Brain pericyte (primary cell): ENCODE measurements at places on chromosomes 1 and 21.

DNA sequence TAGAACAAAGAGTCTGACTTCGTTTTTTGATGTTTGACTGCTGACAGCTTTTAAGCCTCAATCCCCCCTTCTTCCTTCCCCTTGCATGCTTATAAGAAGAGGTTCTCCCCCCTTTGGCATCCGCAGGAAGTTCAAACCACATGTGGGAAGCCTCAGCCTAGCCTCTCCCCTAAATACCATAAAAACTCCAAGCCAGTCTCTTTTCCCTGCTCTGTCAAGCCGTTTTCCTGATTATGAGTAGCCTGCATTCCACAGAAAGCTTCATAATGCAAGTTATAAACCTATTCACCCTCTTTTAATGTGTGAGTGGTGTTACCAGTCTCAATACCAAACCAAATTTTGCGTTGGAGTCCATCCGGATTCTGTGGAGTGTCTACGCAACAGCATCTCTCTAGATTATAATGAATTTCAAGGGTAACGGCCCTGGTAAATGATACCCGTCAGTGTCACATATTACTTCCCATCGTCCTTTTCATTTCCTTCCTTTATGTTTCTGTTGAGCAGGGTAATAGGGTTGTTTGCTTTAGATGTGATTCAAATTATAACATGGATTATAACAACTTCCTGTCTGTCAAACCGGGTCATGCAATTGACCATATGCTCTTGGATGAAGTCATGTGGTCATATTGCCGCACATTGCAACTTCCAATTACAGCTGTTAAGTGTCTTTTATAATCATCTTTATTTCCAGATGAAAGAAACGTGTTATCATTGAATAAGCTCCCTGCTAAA is 717.5 kb downstream of the RWDD3 start:
- no peak for DNase-seq

DNA sequence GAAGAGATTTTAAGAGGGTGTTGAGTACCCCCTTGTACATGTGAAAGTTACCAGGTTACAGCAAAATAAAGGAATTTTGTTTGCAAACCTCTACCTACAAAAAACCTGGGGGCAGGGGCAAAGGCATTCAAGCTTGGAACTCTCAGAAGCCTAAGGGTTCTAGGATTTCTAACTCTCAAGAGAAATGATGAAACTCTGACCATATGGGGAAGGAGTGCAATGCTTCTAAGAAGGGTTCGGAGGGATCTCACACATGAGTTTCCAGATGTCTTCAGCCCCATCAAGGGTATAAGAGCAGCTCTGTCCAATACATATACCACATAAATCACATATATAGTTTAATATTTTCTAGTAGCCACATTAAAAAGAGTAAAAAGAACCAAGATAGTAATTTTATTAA is 7.3 kb upstream of the FCGR2A start:
- DNase-seq = no peak

DNA sequence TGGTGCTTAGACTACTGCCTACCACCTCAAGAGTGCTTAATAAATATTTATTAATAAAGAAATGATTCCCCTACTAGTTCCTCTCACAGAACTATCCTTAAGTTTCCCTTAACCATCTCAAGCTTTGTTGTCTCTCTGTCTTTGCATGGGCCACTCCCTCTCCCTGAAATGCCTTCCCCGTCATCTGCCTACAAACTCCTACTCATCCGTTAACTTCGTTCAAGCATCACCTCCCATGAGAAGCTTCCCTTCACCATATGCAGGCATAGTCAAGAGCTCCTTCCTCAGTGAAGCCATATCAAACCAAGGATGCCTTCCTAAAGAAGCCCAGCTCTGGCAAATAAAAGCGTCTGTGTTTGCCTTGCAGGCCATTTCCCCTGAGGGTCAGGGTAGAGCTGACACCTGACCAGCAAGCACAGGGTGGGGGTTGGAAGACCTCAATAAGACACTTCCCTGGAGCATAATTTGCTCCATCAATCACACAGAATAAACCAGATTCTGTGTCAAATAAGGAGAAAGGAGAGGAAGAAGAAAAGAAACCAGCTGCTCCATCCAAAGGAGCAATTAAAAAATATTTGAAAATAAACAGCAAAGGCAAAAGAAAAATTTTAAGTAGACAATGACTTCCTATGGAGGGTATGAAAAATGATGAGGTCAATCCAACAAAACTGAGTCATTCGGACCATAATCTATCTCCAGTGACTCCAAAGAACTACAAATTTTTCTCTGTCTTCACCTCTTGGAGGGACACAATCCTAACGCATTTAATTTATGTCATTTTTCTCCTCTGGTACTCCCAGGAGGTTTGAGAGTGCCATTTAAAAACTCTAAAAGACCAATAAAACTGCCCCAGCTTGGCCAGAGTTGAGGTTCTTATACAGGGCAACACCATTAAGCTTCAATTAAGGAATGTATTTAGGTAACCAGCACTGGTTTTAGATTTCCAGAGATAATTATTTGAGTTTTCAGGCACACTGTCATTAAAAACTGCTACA is 303.6 kb downstream of the KCNH1 start:
- no peak for DNase-seq

- no peak for DNase-seq
Measured at GRCh38 chr1:200376528-200376927, 33.3 kb downstream of the ZNF281 start.

- DNase-seq = no peak
Measured at GRCh38 chr1:29804181-29804899, 568.0 kb downstream of the PTPRU start.

- no peak for DNase-seq
Measured at GRCh38 chr1:78373676-78374075, 117.1 kb upstream of the PTGFR start.

- DNase-seq = no peak
Measured at GRCh38 chr1:190475421-190476141, 2.1 kb downstream of the BRINP3 start.

GRCh38 chr1:145916745-145917144 is 1.8 kb downstream of the PEX11B start:
- DNase-seq = no peak

GRCh38 chr1:76257823-76258222 is 183.3 kb downstream of the ST6GALNAC3 start:
- no peak for DNase-seq

DNA sequence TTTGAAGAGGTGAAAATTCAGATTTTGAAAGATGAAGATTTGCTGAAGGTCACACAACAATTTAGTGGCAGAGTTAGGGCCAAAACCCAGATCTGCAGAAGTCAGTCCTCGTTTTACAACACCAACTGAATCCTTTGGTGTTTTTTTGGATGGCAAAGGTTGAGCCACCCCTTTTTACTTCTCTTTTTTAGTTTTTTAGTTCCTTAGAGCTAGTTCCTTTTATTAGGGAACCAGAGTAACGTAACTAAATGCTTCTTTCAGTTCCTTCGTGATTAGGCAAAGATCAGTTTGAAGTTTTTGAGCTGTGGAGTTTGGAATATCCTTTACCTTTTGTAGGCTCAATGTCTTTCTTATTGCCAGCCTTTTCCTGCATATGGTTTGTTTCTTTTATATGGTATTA is 67.9 kb upstream of the ARID1A start:
- no peak for DNase-seq

DNA sequence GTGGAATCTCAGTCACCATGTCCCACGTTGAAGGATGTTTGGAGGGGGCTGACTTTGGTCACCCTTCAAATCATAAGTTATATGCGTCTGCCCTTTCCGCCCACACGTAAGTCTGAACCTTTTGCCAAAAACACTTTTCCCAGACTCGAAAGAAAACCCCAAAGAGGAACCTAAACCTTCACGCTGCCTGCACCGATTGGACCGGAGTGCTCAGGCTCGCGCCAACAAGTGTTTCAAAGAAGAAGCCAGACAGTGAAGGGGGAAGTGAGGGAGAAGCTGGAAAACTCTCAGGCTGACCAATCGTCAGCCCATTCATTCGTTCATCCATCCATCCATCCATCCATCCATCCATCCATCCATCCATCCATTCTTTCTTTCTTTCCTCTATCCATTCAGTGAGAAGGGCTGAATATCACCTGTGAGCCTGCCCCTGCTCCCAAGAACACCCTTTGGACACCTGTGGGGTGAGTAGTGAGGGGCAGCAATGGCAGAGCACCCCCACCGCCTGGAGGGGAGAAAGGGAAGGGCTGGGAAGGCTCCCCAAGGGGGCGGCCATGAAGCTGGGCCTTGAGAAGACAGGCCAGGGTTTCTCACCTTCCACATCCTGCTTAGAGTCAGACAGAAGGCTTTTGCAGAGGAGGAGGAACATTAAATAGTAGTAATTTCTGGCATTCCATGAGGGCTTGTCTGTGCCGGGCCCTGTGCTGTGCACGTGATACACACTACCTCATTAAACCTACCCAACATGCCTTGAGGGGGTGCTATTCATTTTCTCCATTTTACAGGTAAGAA is 27.1 kb upstream of the RUNX3 start:
- no peak for DNase-seq

- DNase-seq = no peak
Measured at GRCh38 chr1:173176246-173176645, 30.9 kb downstream of the TNFSF4 start.

GRCh38 chr1:44501047-44501890 is 96.2 kb downstream of the RNF220 start:
- no peak for DNase-seq

- no peak for DNase-seq
Measured at GRCh38 chr1:62726011-62726442, 37.8 kb upstream of the DOCK7 start.

DNA sequence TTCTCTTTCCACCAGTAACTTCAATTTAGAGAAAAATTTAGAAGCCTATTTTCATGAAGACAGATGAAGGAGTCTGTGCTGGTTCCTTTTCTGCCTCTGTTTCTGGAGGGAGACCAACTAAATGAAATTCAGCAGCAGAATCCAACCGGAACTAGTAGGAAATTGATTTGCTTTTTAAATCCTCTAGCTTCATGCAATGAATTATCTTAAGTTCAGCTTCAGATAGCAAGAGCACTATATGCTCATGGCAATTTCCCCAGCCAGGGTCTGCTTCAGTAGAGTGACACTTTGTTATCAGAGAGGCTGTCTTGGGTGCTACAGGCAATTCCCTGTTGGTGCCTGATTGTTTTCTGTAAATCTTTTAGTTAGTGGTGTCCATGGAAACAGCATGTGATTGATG is 189.7 kb downstream of the SLC35F3 start:
- DNase-seq = no peak

GRCh38 chr1:114702737-114703136 is 7.4 kb upstream of the AMPD1 start:
- no peak for DNase-seq

DNA sequence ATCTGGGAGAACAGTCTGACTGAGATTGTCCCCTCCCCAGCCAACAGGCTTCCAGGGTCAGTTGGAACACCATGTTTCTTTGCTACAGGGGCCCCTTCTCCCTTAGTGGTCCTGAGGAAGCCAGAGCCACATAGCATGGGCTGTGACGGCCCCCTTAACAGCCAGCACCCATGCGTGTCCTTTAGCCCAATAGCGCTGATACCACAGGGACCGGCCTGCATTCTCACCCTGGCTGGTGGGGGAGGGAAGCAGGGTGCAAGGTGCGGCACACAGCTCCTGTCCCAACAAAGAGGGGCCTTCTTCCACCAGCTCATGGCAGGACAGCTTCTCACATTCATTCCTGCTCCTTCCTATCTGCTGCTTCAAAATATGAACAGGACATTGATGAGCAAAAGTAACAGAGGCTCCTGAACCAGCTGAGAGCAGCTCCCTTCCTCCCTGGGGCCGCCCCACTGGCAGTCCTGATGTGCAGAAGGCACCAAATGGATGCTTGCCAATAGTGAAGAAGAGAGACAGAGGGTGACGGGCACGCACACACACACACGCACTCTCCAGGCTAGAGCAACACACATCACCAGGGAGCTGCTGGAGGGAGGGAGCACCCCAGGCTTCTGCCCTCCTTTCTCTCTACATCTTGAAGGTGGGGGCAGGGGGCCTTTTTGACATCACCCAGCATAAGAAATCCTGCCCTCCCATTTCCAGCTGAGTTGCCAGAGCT is 99.4 kb downstream of the CRYAA start:
- DNase-seq = no peak

GRCh38 chr1:174157157-174157806 is 2.0 kb upstream of the RABGAP1L start:
- DNase-seq = no peak

DNA sequence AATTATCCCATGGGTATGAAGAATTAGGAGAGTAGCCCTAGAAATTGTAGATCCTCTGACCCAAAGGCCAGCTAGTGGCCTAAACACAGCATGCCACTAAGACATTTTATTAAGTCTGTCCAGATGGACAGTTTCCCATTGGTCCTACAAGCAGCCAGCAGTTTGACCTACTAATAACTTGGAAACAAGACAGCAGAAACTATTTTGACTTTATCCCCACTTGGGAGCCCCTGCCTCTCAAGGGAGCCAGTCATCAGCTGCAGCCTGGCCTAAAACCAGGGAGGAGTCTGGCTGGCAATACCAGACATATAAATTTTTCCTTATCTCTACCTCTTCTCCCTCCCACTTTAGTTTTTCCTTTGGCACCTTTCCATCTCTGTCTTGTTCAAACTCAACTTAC is 222.6 kb upstream of the KCTD3 start:
- no peak for DNase-seq

- no peak for DNase-seq
Measured at GRCh38 chr1:54379555-54380289, 26.5 kb downstream of the SSBP3 start.

- DNase-seq = no peak
Measured at GRCh38 chr21:42312626-42313104, 2.5 kb downstream of the TFF3 start.

GRCh38 chr1:184379111-184379752 is 7.6 kb upstream of the C1orf21 start:
- DNase-seq = no peak

DNA sequence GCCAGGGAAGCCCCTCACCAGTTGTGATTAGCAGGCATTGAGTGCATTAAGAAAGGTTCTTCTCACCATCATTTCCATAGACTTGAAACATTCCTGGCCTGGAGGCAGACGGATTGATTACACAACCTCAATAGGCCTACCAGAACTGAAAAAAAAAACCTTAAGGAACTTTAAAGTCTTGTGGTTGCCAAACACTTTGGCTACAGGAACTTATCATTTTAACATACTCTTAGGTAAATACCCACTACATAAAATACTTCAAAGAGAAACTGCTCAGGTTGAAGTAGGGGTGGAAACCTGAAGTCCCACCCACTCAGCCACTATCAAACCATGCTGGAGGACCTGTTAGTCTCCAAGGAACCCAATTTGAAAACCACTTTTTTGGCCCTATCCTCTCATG is 22.4 kb upstream of the HMGB4 start:
- DNase-seq = no peak

- DNase-seq = no peak
Measured at GRCh38 chr1:3641046-3641760, 8.7 kb downstream of the WRAP73 start.

GRCh38 chr1:18603212-18603852 is 27.3 kb upstream of the PAX7 start:
- no peak for DNase-seq
